ENCODE measurements at places on chromosomes 3 and 15.

GRCh38 chr3:105533960-105534359, 167.3 kb downstream of the ALCAM start:
- no peak overlapping the region for H3K4me3 ChIP-seq
- H3K4me1 ChIP-seq: no peaks in the 10 kb centered on the region
- H3K27me3 ChIP-seq: no peaks in the 10 kb centered on the region
- no peak overlapping the region for H3K27ac ChIP-seq
- no peaks in the 10 kb centered on the region for H3K36me3 ChIP-seq
- DNase-seq: no peak

DNA sequence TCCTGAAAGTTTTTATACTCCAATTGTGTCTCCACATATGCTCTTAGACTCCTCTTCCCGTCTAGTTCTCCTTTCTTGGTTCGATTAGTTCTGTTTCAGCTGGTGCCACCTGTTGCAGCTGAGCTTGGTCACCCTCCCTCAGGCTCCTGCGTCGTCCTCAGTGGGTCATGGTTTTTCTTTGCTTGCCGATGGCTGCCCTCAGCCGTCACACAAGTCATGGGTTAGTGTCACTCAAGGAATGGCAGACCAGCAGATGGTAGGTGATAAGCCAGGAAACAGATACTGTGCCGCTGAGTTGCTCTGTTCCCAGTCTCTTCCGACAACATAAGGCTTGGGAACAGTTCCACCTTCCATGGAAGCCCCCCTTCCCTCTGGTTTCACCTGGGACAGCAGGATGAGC, 109.9 kb downstream of the IGF1R start:
- H3K4me3 ChIP-seq: no peak overlapping the region
- no peaks in the 10 kb centered on the region for H3K27me3 ChIP-seq
- no peaks in the 10 kb centered on the region for H3K36me3 ChIP-seq
- peaks cover 48% of the 10 kb centered on the region for H3K4me1 ChIP-seq
- no peak for DNase-seq

- H3K36me3 ChIP-seq: peaks cover 10% of the 10 kb centered on the region
- no peaks in the 10 kb centered on the region for H3K27me3 ChIP-seq
- DNase-seq: no peak
Observed at GRCh38 chr15:65918357-65918920, 49.1 kb downstream of the RAB11A start.

GRCh38 chr15:89513284-89513683, 16.9 kb upstream of the RHCG start:
- no peaks in the 10 kb centered on the region for H3K36me3 ChIP-seq
- no peak overlapping the region for H3K27ac ChIP-seq
- H3K4me3 ChIP-seq: no peak overlapping the region
- DNase-seq: no peak
- H3K27me3 ChIP-seq: peaks cover 37% of the 10 kb centered on the region
- H3K4me1 ChIP-seq: no peaks in the 10 kb centered on the region

DNA sequence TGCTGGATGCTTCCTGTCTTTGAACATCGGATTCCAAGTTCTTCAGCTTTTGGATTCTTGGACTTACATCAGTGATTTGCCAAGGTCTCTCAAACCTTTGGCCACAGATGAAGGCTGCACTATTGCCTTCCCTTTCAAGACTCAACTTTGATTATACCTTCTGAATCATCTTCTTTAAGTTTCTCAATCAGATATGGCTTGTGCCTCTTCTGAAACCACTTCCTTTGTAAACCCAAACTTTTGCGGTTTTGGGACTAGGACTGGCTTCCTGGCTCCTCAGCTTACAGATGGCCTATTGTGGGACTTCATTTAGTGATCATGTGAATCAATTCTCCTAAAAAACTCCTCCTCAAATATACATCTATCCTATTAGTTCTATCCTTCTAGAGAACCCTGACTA, 47.1 kb upstream of the CADPS start:
- no peaks in the 10 kb centered on the region for H3K4me1 ChIP-seq
- DNase-seq: no peak
- H3K4me3 ChIP-seq: no peak overlapping the region
- H3K36me3 ChIP-seq: no peaks in the 10 kb centered on the region

DNA sequence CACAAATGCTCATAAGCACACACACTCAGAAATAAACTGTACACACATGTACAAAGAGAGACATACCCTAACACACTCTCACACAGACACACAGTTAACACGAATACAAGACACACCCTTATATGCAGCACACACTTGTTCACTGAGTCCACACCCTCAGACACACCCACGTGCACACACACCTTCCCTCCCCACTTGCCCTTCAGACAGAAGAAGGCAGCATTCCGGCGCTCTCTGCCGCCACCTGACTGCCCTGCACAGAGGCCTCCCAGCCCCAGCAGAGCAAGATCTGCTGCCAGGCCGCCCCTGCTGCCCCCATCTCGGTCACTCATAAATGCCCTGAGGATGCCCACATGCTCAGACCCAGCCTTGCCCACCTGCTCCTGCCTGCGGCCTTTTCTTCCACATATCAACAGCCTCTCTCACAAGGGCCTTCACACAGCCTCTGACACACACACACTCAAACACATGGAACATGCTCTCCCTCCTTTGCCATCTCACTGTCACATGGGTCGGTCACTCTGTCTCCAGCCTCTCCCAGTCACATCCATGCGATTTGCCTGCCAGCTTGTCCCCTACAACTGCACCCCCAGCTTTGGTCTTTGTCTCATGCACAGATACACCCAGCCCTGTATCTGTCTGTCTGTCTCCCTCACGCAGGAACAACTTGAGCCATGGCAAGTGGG, 71.1 kb downstream of the EPHB3 start:
- no peaks in the 10 kb centered on the region for H3K36me3 ChIP-seq
- H3K27me3 ChIP-seq: no peaks in the 10 kb centered on the region
- H3K4me3 ChIP-seq: no peak overlapping the region
- peak; percentile 47 for DNase-seq
- H3K4me1 ChIP-seq: peaks cover 19% of the 10 kb centered on the region

DNA sequence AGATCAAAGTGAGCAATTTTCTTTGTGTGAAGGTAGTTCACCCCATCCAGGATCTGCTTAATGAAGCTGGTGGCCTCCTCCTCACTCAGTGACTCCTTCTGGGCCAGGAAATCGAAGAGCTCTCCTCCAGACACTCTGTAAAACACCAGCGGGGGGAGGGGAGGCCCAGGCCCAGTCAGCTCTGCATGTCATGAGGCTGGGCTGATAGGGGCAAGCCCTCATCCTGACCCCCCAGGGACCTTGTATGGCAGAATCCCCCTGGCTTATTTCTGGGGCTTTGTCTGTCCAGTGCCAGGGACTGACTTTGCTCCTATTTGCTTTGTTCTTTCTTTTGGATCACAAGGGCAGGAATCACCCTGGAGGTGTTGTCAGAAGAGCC, 74.9 kb downstream of the DAPK2 start:
- H3K4me3 ChIP-seq: no peak overlapping the region
- DNase-seq: no peak
- H3K27me3 ChIP-seq: no peaks in the 10 kb centered on the region
- peak overlapping the region; percentile 70 for H3K27ac ChIP-seq
- H3K4me1 ChIP-seq: peaks cover 14% of the 10 kb centered on the region

DNA sequence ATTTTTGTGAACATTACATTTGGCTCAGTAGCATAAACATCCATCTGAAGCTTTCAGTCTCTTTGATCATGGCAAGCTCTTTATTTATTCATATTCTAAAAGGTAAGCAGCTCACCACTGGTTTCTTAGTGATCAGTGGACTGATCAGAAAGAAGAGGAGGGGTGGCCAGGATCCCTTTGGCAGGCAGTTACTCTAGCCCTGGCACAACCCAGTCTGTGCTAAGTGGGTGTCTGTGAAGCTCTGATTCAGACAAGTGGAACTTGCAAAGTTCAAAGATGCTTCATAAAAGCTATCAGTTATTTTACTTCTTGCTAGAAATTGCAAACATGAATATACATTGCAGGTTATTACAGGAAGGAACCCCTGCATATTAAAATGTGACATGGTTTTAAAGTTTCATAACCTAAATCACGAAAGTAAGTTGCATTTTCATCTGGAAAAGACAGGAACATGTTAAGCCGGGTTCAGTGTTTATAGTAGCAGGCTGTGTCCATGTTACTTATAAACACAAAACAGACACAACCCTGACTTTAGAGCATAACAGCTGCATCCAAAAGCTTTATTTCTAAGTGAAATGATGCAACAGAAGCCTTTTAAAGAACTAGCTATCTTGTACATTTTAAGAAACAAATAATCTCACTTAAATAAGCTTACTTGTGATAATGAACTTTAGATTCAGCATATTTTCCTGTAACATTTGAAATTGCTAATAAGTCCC, 785.3 kb downstream of the MCTP2 start:
- H3K4me1 ChIP-seq: peaks cover 4% of the 10 kb centered on the region
- peak overlapping the region; percentile 4 for H3K27ac ChIP-seq

DNA sequence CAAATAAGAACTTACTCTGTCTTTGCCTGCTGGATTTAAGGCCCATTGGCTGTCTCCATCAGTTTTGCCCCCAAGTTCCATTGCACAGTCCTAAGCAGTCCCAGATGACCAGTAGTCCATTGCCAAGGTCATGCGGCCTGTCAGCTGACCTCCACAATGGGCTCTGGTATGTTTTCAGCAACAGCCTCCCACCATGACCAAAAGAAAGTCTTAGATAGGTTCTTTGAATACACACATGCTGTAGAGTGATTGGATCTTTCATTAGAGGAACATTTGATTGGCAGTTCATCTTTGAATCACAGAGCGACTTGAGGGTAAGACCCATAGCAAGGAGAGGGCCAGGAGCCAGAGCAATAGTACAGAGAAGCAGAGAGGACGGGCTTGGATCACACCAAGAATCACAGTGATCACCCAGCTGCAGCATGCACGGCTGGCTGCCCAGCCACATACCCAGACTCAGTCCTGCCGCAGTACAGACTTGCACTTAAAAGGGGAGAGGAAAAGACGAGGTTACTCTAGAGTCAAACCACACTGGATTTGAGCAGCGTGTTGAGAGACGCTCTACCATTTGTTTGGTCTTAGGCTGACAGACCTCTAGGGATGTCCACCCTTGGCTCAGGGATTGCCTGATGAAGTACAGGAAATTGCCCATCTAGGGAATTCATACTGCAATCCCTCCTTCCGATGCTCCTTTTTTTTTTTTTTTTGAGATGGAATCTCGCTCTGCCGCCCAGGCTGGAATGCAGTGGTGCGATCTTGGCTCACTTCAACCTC, 50.4 kb downstream of the APH1B start:
- H3K36me3 ChIP-seq: no peaks in the 10 kb centered on the region
- no peak overlapping the region for H3K27ac ChIP-seq
- no peaks in the 10 kb centered on the region for H3K4me1 ChIP-seq

DNA sequence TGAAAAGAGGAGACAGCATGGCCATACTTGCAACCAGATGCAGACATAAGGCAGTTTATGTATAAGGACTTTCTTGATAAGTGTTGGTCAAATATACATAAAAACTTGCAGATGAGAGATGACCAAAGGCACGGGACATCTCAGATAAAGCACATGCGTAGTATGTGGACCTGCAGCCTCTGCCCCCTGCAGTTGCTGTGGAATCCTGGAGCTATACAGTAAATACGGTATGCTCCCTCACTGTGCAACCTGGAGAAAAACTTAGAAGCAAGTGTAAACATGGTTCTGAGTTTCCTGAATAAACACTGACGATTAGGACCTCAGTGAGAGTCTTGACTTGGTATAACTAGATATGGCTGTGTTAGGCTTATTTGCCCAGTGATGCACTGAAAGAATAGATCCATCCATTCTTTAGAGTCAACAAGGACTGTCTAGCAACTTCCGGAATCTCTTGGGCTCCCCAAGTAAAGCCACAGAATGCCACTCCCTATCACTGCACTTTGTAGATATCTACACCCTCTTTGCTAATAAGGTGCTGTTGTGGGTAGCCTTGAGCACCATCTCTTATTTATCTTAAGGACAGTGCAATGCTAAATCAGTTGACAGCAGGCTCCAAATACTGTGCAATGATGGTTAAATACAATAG, 40.2 kb downstream of the GJD2 start:
- no peaks in the 10 kb centered on the region for H3K27me3 ChIP-seq
- H3K27ac ChIP-seq: no peak overlapping the region
- no peaks in the 10 kb centered on the region for H3K4me1 ChIP-seq
- DNase-seq: no peak
- H3K4me3 ChIP-seq: no peak overlapping the region
- no peaks in the 10 kb centered on the region for H3K36me3 ChIP-seq

DNA sequence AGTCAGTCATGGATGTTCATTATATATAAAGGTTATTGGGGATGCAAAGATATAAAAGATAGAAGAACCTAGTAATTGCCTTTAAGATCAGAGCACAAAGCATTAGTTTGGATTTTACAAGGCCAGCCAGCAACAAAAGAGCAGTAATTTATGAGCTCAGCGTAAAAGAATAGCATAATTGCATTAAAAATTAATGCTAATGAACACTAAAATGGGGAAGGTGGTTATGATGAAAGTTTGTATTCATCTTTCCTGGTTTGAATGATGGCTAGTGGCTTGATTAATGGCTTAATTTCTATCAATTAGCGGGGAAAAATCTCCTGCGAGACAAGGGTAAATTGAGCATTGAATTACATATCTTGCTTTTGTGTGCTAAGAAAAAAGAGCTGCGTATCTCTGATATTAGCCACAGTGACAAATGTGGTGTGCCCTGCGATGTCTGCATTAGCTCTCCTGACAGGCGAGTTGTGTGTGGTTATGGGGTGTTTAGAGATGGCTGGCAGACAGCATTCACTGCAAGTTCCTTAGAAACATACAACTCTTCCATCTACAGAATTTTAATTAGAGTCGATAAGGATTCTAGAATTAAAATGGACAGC, 42.8 kb upstream of the MLF1 start:
- H3K27me3 ChIP-seq: no peaks in the 10 kb centered on the region
- H3K27ac ChIP-seq: no peak overlapping the region
- H3K4me1 ChIP-seq: peaks cover 2% of the 10 kb centered on the region
- H3K36me3 ChIP-seq: no peaks in the 10 kb centered on the region
- H3K4me3 ChIP-seq: no peak overlapping the region
- no peak for DNase-seq

DNA sequence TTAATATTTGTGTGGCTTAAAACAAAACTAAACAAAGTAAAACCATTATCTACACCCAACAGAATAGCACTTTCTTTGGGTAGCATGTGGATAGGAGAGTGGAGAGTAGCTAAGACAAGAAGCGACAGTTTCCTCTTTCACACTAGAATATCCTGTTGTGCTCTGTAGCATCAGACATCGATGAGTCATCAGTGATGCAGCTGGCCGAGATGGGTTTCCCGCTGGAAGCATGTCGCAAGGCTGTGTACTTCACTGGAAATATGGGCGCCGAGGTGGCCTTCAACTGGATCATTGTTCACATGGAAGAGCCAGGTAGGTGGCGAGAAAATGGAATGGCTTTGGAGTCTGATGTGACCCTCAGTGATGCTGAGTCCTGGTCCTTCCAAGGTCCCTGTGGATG, 108.1 kb downstream of the USP13 start:
- no peaks in the 10 kb centered on the region for H3K27me3 ChIP-seq
- H3K4me3 ChIP-seq: no peak overlapping the region
- H3K4me1 ChIP-seq: no peaks in the 10 kb centered on the region
- H3K36me3 ChIP-seq: no peaks in the 10 kb centered on the region
- DNase-seq: no peak
